ENCODE measurements at places on chromosomes 6 and 20.

DNA sequence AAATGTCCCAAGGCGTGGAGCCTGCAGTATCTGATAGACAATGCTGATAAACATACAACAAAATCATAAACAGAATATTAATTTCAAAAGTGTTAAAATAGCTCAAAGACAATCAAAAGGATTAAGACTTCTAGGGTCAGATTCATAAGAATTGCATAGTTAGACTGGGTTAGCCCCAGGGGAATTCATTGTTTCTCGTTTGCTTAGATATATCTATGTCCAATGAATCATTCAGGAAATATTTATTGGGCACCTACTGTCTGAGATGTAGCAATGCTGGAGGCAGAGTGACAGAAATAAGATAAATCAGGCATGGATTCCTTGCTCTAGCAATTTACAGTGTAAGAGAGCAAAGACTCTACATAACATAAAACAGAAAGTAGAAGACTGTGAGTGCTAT lies 124.4 kb upstream of the PRL start:
- DNase-seq, result no peak

DNA sequence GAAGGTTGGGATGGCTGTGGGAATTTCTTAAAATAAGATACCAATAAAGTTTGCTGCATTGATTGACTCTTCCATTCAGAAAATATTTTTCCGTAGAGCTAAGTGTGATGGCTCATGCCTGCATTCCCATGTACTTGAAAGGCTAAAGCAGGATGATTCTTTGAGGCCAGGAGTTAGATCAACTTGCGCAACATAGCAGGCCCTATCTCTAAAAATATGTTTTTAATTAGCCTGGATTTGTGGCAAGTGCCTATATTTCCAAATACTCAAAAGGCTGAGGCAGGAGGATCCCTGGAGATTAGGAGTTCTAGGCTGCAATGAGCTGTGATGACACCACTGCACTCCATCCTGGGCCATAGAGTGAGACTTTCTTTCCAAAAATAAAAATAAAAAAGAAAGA lies 431.2 kb upstream of the PTCHD4 start:
- no peak for DNase-seq

DNA sequence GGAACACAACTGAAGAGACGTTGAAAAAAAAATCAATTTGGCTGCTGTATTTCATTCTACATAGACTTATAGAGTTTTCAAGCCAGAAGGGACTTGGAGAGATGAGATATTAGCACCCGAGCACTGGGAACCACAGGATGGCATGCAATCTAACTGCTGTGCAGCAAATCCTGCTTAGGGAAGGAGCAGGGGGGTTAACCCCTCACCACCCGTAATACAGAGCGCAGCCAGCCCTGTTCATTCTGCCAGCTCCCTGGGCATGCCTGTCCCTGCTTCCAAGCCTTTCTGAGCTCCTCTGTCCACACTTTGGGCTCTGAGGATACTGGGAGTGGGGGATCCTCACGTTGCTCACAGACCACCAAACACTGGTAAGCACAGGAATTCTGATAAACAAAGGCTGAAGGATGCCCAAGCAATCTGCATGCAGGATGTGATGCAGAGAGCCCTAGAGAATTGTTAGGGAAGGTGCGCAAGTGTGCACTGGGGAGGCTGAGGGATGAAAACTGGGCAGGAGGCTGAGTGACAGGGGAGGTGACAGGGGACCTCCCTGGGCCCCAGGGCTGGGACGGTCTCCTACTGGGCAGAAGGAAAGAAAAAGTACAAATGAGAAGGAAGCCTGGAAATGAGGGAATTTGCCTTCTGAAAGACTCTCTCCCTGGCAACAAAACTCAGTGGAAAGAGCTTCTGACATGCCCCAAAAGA lies 34.0 kb downstream of the CPNE5 start:
- no peak for DNase-seq

DNA sequence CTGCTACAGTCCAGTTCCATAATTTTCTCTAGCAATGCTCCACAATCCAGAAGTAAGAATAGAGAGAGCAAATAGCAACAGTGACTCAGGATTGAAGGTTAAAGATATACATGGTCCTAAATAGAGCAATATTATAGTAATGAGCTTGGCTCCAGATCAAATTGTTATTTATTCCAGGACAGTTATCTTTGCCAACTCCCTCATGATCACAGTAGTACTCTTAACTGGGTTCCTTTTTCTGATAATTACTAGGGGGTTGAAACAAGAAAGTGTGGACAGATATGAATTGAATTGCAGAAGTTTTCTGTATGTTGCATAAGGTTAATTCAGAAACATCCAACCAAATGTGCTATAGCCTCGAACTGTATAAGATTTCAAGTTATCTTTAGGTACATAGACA lies 11.9 kb downstream of the FAM184A start:
- DNase-seq, result no peak

GRCh38 chr6:108348655-108349349 lies 53.9 kb downstream of the AFG1L start:
- no peak for DNase-seq
